ENCODE measurements at places on chromosomes 6 and 20.
A peak's percentile ranks its signal among the peaks of the same experiment; 100 is the strongest.

DNA sequence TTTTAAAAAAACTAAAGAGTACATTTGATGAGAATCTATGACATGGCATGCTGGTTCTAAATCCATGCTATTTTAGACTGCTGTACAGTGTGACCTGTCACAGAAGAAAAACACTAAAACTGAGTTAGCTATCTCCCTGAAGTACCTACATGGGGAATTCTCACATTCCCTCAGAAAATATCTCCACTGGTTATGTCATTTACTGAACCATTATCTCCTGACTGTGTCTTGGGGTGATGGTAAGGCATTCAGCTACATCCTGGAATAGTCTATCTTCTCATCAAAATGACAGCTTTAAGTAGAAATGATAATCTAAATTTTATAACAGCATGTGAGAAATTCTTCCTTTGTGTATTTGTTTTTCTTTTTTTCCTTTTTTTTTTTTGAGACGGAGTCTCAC lies 172.1 kb upstream of the HTR1E start:
- DNase-seq = no peak

GRCh38 chr6:18219591-18219990 lies 44.7 kb downstream of the DEK start:
- no peak for DNase-seq

GRCh38 chr6:84767526-84768201 lies 3.3 kb upstream of the TBX18 start:
- DNase-seq = no peak

DNA sequence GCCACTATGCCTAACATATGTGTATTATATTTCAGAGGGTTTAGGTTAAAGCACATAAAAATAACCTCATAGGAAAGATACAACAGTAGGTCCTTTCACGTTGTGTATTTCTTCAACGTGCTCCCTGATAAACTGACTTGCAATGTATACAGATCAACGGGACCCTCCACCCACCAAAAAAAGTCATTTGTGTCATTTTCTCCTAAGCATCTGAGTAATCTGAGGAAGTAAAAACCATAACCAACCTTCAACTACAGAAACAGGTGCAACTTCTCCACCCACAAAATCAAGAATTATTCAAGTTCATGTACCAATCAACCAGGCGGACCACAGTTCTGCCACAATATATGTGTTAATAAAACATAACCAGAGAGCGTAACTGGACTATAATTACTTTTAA lies 54.9 kb upstream of the NHSL1 start:
- DNase-seq = no peak

DNA sequence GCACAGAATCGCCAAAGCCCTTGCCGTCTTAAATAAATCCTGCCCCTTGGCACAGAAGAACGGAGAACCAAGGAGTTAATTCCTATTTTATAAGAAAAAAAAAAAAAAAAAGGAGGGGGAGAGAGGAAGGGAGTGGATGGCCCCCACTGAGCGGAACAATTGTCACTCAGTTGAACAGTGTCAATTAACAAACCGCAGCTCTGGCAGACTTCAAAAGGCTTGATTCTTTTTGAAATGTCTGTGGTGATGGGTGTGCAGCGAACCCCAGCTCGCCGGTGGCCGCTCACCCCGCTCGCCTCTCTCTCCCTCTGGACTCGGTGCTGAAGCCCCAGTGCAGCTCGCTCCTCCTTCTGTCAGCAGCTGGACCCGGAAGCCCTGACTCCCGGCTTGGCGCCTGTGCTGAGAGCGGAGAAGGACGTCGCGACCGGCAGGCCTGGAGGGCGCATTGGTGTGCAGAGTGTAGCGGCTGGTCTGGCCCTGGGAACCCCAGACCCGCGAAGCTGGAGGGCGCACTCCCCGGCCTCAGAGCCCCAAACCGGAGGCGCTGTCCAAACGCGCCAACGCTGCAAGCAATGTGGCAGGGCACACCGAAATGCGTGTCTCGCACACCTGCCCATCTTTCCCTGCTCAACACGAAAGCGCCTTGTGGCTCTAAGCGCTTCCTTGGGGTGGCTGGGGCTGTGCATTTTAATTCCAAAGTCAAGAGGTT lies 3.4 kb downstream of the LINC00237 start:
- DNase-seq = peak; percentile 72

Measured in WTC11 (cell line).